ENCODE measurements at places on chromosomes 4 and X.

DNA sequence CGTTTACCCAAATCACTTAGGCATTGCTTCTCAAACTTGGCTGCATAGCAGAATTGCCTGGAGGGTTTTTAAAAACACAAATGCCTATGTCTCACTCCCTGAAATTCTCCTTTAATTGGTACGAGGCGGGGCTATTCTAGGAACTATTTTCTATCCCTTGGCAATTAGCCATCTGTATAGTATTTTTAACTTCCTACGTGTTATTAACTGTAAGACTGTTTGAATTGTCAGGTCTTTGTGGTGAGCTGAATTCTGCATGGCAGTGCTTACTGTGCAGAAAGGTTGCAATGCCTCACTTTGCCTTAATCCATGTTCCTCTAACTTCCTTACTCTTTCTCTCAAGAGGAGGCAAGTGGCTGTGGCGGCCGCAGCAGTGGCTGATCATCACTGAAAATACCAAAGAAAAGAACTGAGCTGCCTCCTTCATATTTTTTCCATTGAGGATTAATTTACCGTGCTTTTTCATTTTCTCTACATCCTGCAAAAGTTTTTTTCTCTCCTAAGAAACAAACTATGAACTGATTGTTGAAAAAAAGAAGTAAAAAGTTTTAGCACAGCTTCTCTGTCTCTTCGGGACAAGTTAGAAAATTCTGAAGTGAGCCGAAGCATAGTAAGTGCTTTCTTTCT, at the start of gene SHROOM3:
Gene SHROOM3 (plus strand): TSS at position 329 of the 627 bp plus-strand sequence. CDS start 824 bp downstream, outside the sequence.
- DNase-seq: no peak

- no peak for DNase-seq
Measured at GRCh38 chr4:176845636-176846035, 52.9 kb upstream of the VEGFC start.

- DNase-seq: no peak
Measured at GRCh38 chrX:3950373-3950772, 236.9 kb upstream of the PRKX start.

DNA sequence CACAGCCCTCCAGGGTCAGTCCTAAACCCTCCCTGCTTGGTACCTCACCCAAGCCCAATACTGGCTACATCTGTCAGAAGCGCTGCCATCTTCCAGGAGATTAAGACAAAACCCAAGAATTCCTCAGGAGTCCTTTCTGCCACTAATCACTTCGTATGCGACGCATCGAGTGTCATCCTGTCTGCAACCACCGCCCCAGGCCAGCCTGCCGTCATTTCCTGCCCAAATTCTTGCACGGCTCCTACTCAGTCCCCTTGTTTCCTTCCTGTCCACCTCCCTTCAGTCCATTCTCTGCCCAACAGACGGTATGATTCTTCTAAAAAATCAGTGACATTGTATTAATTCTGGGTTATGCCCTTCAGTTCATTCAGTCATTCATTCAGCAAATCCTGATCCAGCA, 113.6 kb downstream of the NFKB1 start:
- DNase-seq: no peak

DNA sequence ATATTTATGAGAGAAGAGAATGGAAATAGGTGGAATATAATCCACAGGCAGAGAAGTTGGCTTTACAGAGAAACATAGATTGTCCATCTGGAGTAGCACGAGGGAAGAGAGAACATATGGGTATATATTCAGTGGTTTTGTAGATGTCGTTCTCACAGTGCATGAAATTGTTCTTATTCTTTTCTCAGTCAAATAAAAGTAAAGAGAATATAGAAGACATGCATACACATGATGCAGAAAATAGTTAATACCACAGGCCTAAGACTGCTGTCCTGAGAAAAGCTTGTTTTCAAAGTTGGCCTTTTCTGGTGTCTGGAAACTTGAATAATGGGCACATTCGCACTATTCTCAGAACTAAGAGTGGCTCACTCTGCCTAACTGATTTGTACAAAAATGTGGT, 378.1 kb downstream of the GABRG1 start:
- no peak for DNase-seq

DNA sequence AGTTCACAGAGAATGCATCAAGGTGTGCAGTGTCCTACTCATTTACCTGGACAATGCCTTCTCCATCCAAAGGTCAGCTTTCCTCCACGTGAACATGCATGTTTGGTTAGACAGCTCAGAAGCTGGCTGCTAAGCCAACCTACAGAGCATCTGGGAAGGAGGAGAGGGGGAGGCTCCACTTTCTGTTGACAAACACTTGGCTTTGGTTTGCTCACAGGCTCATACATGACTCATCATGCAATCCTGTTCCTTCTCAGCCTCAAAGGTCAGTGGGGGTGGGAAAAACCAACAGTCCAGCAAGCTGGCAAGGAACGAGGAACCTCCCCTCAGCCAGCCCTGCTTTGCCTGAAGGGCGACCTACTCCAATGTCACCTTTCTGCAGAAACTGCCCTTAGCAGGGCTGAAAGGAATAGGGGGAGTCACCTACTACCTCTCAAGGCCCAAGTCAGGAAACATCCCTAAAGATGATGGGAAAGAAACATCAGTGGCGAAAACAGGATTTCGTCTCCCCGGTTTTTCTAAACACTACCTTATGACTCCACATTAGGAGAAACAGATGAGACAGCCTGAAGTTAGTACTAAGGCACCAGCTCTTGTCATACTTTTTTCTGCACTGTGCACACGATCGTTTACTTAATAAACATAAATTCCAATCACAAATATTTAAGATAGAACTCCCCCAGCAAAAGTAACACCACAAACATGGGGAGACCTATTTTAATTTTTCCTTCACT, 37.9 kb downstream of the RELL1 start:
- DNase-seq: no peak

- DNase-seq: no peak
Measured at GRCh38 chr4:120633810-120634209, 288.7 kb downstream of the PRDM5 start.

DNA sequence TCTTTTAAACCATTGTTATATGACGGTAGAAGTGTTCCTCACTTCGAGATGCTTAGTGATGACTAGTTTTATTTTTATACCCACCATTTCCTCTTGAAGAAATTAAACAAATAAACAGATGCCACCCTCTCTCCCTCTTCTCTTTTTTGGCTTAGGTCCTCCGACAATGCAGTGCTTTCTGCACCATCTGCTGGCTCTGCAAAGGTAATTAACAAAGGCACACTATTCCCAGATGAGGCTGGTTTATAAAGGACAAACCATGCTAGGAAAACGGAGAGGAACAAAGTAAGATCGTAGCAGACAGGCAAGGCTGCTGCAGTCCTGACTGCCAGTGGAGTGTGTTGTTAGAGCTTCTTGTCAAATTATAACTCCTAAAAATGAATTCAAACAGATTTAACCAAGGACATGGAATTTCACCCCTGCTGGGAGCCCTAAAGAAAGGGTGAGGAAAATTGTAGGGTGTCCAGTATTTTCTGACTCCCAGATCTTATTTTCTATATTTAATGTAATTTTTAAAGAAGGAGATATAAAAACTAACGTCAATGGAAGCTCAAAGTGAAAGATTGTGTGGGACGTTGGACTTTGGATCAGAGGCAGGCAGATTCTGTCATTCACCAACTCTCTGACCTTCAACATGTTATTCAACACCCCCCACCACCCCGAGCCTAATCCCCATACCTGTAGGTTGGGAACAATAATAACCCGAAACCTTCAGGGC, 142.1 kb downstream of the CPEB2 start:
- no peak for DNase-seq

DNA sequence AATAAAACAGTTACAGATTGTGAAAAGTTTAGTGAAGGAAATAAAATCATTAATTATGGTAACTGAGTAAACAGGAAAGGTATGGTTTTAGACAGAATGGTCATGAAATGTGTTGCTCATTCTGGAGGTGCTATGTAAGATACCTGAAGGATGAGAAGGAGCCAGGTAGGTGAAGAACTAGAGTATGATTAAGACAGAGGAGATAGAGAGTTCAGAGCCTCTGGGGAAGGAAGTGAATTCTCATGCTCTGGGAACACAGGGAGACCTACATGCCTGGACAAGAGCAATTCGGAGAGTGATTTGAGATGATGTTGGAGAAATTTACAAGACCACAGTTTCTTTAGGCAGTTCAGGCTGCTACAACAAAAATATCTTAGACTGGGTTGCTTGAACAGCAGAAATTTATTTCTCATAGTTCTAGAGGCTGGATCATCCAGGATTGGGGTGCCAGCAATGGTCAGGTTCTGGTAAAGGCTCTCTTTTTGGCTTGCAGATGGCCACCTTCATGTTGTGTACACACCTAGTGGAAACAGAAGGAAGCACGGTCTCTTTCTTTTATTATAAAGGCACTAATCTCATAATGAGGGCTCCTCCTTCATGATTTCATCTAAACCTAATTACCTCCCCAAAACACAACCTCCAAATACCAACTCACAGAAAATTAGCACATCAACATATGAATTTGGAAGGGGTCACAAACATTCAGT, 1416.1 kb downstream of the PCDH7 start:
- no peak for DNase-seq

DNA sequence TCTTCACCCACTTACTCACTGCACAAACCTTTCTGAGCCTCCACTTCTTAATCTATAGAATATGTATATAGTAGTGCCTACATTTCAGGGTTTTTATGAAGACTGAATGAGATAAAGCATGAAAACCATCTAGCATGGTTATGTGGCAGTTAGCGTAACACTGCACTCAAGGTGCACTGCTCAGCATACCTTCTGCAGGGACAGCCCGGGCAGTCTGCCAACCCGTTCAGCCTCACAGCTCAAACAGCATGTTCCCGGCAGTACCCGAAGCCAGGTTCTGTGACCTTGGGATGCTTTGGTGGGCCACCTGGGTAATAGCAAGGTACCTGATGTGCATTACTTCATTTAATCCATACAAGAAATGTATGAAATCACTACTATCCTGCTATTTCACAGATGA, 81.4 kb downstream of the DOCK11 start:
- no peak for DNase-seq

- no peak for DNase-seq
Measured at GRCh38 chr4:2886622-2887021, 43.0 kb downstream of the ADD1 start.

DNA sequence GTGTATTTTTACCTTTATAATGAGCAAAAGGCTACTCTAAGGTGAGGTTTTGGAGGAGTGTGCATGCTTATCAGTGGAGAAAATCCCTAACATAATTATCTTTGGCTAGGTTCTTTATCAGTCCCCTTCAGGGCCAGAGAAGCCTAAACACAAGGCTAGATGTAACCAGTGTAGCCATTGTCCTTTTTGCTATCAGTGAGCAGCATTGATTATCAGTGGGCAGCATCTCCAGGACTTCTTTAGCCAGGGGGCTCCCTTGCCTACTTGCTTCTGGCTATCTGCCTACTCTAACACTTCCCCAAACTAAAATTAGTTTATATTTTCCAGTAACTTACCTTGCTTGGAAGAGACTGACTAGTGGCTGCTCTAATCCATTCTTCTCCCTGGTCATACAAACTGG, 595.6 kb downstream of the TRAM1L1 start:
- DNase-seq: no peak

- no peak for DNase-seq
Measured at GRCh38 chr4:54272051-54272450, 43.0 kb downstream of the PDGFRA start.

- DNase-seq: no peak
Measured at GRCh38 chr4:145945431-145946155, 7.0 kb upstream of the ZNF827 start.

DNA sequence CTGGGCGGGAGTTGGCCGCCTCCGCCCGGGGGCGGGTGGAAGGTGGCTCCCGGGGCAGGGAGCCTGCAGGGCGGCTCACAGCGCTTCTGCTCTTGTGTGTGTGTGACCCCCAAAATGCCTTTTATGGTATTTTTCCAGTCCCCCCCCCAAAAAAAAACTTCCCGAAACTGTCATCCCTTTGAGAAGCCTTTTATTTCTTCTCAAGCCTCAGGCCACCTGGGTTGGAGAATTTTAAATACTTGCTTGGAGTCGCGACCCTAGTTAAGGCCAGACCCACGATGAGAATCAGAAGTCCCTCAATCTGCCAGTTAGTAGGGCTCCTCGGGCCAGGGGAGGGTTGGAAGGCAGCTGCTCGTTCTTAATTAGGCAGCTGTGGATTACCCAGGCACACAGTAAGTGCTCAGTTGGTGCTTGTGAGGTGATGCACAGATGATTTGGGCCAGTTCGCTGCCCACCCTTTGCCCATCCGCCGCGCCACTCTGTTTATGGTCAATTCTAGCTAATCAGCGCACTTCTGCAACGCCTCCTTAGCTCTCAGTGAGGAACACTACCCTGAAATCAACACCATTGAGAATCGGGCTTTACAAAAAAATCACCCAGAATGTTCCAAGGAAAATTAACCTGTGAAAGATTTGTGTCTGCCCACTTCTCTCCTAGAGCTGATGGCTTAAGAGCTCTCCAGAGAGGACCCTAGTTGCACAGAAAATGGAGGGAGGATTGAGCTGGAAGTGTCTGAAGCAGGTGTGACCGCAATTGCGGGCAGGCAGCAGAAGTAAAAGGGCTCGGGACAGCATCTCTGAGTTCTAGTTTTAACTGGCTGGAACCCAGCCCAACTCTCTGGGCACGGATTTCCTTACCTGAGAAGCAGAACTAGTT, 648 bp upstream of the SCD5 start:
- DNase-seq: no peak

- DNase-seq: no peak
Measured at GRCh38 chr4:168960716-168961115, 49.3 kb downstream of the CBR4 start.

GRCh38 chrX:20974326-20974725, 399.9 kb upstream of the CNKSR2 start:
- DNase-seq: no peak

- DNase-seq: no peak
Measured at GRCh38 chrX:134287346-134287745, 50.4 kb downstream of the CCDC160 start.

Data from occipital lobe (tissue), 3 donors.